CD4-positive, alpha-beta T cell treated with Interleukin-10 for 1 hour (primary cell): ENCODE measurements at places on chromosomes 16 and 17.

DNA sequence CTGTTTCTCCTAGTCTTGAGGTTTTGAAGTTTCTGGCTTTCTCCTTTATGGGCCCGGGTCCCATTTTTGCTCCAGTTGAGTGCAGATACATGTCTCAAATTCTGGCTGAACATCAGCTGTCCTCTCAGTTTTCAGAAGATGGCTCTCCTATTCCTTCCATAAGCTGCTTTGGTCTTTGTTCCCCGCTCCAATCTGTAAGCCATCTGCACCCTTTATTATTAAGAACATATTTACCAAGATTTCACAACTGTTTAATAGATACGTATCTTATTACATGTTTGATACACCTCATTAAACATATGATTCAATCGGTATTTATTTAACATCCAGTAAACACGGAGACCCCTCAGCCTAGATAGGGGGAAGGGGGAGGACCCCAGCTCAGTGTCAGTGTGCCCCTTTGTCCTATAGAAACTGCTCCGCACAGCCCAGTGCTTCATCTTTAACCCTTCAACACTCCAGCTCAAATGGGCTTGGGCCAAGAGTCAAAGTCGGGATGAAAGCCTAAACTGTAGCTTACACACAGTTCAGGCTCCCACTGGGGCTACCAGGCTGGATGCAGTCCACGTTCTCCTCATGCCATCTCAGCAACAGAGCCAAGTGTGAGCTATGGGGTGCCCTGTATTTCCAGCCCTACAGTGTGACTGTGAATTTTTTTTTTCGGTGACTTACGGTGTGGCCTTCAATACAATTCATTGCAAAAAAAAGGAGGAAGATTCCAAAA, 166.0 kb upstream of the ZFHX3 start:
- DNase-seq, result no peak

- DNase-seq, result no peak
These were observed 214.5 kb upstream of the CIBAR2 start for GRCh38 chr16:85326794-85327181.

- peak; percentile 10 for DNase-seq
These were observed 120.3 kb downstream of the MRM1 start for GRCh38 chr17:36721560-36722120.

DNA sequence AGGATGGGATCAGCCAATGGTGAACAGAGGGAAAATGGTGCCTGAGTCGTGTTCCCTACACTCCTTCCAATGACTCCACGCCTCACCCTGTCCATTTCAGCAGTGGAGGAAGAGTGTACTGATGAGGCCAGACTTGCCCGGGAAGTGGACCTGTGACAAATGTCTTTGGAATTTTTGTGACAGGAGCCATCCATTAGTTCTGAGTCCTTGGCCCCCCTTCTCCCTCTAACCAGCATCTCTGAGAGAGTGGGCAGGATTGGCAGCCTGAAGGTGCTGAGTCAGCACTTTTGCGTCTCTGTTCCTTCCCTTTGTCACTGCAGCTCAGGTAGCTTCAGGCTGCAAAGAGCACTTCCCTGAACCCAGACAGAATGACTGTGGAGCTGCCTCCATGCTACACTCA, 30.8 kb downstream of the BEAN1 start:
- DNase-seq, result no peak

DNA sequence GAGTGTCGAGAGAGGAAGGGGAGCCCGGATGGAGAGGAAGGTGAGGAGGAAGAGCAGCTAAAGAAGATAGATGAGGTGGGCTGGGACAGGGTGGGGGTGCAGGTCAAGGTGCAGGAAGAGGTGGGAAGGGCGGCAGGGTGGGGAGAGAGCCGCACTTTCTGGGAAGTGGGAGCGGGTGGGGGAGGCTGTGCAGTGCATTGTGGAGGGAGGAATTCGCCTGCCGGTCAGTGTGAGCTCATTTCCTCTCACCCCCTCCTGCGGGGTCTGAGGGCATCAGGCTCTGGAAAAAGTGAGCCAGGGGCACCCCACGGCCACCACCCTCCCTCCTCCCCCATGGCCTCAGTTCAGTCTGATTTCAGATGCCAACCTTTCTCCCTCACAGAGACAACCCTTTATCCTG, 2.5 kb upstream of the ARHGAP23 start:
- DNase-seq, result no peak

DNA sequence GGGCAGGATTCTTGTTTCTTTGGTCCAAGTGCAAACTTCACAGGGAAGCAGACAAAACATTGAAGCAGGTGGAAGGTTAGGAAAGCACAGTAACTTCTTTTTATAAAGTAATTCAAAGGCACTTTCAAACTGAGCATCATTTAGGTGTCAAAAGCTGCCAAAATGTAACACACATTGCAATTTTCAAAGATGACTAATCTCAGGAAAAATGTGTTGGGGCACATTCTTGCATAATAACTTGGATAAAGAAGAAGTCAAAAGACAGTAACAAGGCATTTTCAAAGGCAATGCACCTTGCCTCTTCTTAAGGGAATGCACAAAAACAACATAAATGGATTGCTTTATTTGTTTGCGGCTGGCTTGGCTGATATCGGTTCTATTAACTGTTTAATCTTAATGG, 3.6 kb downstream of the KCNJ2 start:
- DNase-seq, result no peak

- DNase-seq, result no peak
These were observed 34.3 kb downstream of the PITPNC1 start for GRCh38 chr17:67411397-67411796.

- DNase-seq, result peak; percentile 11
These were observed 52.0 kb downstream of the CBFA2T3 start for GRCh38 chr16:88924834-88925539.

DNA sequence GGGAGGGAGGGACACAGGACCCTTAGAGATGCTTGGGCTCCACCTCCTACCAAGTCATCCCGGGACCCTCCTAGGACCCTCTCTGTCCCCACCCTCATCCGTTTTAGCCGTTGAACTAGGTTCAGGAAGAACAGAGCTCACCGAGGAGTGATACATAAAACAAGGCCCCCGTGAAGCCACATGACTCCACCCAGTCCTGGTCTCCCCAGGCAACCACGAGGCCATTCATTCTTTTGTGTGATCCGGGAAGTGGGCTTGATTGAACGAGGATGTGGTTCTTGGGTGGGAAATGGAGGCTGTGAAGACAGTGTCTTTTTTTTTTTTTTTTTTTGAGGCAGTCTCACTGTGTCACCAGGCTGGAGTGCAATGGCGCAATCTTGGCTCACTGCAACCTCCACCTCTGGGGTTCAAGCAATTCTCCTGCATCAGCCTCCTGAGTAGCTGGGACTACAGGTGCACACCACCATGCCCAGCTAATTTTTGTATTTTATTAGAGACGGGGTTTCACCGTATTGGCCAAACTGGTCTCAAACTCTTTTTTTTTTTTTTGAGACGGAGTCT, 14.8 kb downstream of the TRARG1 start:
- DNase-seq, result peak; percentile 90

- DNase-seq, result no peak
These were observed 121.2 kb downstream of the SNX29 start for GRCh38 chr16:12097523-12098428.

DNA sequence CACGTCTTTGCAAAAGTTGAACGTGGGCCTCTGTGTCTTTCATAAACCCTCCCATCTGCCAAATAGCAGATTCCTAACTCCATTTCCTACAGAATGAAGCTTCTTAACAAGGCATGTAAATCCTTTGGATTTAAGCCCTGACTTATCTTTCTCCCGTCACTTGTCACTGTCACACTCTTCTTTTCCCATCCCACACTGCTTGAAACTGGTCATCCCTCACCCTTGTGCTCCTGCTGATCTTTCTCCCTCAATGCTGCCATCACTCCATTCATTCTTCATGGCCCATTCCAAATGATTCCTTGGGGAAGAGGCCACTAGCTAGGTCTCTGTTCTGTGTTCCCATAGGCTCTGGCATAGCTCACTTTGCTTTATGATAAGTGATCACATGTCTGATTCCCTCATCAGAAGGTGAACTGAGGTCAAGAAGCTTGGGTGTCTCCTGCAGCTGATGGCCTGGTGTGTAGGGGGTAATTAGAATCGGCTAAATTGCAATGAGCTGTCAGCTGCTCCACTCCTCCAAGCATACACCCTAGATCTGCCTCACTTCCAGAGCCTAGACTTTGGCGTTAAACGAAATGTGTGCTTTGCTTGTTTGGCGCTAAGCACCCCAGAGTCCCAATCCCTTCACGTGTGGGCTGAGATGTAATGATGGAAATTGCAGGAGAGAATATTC, 61.7 kb downstream of the PECAM1 start:
- DNase-seq, result no peak

DNA sequence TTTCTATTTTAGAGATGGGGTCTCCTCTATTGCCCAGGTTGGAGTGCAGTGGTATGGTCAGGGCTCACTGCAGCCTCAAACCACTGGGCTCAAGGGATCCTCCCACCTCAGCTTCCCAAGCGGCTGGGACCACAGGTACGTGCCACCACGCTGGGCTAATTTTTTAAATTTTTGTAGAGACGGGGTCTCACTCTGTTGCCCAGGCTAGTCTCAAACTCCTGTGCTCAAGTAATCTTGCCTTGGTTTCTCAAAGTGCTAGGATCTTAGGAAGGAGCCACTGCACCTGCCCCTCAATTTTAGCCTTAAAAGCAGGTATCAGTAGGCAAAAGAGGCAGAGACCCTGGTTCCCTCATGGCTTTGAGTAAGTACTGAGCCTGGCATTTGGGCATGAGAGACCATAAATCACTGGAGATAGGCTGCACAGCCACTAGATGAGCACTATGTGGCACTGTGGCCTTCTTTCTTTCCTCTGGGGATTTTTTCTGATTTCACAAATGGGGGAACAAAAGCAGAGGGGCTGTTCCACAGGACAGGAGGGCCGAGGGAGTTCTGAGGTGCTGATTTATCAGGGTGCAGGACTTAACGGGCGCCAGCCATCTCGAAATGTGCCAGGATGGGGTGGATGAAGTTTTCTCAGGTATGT, 82.2 kb downstream of the PLXDC1 start:
- DNase-seq, result peak; percentile 65

DNA sequence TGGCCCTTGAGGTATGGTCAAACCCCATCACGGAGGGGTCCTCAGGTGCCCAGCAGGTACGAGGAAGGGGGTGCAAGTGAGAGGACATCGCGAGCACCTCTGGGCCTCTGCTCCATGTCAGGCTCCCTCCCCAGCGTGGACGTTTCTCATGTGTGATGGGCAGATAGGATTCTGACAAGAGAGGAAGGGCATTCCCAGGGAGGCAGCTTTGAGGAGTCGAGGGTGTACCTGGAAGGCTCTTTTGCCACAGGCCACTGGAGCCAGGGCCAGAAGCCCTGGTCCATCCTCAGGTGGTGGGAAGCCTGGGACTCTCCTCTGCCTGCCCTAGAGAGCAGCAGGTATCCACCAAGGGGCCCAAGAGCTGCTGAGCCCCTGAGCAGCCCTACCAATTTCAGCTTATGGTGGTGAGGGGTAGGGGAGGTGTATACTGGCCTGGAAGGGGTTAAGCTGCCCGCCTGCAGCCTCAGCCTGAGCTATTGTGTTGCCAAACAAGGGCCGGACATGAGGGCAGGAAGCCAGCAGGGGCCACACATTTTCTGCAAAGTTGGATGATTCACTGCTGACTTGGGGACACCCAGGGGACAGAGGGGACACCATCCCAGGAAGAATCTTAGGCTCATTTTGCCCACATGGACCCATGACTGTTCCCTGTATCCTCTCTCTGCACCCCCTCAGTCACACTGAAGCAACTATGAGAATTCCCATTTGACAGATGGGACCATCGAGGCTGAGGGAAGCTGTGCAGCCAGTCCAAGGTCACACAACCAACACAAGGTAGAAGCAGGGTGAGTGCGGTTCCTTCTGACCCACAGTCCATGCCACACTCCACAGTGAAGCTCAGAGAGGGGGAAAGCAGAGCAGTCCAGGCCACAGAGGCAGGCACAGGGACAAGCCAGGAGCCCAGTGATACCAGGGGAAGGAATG, 1.7 kb downstream of the CDH5 start:
- DNase-seq, result no peak

- no peak for DNase-seq
These were observed 16.5 kb upstream of the SLC38A8 start for GRCh38 chr16:84059111-84059510.

DNA sequence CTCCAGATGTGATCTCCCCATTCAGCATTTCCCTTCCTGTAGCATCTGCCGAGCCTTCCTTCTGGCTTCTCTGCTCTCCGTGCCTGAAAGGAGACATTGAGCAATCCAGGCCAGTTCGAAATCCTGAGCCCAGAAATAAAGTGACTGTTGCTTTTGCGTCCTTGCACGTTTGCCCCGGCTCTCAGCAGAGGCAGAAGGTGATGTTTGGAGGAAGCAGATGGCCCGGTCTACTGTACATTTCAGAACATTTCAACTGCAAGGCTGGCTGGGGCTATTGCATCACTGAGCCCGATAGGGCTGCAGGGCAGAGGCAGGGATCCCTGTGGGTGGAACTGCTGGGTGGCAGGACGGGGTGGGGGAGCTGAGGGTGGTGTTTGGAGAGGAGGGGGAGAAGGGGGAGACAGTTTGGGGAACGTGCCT, 29.4 kb downstream of the IRF8 start:
- no peak for DNase-seq

DNA sequence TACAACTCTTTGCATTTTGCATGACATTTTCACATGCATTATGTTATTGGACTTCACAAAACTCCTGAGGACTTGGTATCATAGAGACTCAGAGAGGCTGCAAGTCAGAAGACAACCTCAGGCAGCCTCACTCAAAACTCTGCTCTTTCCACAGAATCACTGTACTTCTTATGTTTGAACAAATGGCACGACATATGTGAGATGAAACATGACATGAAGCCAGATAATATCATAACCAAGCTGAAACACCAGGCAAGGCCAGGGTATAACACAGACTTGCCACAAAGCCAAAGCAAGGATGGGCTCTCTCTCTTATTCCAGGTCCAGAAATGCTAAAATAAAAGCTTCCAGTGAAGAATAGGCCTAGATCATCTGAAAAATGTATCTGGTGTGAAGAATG, 425.8 kb upstream of the CDH5 start:
- DNase-seq, result no peak

DNA sequence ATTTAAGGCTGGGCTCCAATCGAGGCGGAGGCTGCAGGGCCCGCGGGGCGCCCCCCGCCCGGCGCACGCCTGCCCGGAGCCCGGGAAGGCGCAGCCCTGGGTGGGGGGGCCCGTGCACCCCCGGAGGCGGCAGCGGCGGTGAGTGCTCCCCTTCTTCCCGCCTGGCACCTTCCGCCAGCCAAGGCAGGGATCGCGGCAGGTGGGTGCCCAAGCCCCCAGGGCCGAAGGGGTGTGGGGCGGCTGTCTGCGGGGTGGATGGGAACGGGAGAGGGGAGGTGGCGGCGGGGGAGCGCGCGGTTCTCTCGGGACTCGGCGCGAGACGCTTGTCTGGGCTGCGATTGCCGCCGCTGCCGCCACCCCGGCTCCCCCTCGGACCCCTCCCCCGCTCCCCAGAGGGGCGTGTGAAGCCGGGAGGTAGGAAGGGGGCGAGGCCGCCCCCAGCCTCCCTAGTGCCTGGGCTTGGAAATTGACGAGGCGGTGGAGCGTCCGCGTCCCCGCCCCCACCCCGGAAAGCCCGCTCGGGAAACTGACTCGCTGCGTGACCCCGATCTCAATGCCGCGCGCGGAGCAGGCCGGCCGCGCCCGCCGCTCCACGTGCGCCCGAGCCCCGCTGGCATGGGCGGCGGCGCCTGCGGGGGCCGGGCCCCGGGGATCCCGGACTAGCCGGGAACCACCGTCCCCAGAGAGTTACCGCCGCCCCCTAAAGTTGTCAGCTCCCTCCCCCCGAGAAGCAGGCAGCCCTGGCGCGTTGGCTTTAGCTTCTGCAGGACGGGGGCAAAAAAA, 231.5 kb downstream of the MRTFB start:
- no peak for DNase-seq
